ENCODE measurements at places on chromosomes 5 and 9.

DNA sequence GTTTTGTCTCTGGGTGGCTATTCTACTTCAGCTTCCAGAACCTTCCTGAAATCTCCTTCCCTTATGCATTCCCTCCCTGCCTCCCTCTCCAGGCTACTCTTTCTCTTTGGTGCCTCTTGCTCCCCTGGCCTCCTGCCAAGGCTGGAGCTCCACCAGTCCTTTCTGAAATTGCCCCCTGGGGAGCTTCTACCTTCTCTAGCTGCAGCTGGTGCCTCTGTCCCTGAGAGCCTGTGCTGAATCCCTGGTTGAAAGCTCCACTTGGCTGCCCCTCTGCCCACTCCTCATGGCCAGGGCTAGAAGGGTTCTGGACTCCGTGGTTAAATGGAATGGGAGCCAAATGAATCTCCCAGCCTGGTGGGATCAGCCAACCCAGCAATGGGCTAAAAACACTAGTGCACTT lies 80.1 kb downstream of the COL15A1 start:
- DNase-seq: no peak

- DNase-seq: no peak
These were observed 3.7 kb upstream of the WDR31 start for GRCh38 chr9:113343732-113344231.

DNA sequence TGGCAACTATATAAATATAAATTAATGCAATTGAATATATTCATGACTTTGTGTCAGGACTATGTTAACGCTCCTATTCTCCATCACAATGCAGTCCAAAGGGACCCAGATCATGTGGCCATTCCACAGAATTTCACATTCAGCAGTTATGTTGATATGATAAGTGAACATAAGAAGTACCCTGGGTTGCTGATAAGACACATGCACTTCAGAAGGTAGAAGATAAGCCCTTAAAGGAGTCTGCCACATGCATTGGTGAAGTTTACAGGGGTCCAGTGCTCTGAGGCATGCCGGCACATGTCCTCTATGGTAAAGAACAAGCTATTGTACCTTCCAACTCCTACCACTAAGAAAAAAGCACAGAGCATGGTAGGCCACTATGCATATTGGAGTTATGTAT lies 76.4 kb downstream of the PHAX start:
- DNase-seq: no peak

DNA sequence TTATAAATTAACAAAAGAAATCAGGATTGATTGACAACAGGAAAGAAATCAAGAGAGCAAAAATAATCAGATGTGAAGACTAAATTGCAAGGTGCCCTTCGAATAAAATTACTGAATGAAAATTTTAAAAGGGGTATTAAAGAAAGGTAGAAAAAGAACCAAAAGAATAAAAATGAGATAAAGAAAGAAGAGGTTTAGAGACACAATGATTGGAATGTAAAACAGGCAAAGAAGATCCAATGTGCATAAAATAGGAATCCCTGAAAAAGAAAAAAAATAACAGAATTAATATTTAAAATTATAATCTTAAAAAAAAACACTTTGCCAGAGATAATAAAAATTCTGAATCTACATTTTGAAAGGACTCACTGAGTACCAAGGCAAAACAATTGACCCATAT lies 73.0 kb downstream of the AP3B1 start:
- no peak for DNase-seq

DNA sequence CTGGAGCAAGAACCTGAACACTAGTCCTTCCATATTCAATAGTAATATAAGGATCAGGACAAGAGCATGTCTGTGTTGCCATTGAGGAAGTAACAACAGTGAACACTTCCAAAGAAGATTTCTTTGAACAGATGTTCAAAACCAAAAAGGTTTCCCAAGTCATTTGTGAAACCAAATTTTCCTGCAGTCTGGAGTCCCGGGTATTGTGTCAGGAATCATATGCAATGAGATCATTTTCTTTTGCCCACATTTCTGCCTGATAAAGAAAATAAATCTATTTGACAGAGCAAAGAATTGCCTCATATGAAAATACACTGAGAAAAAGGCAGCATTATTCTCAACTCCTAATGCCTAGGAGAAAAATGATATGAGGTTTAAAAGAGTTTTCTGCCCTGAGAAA lies 151.7 kb downstream of the SNX18 start:
- no peak for DNase-seq

DNA sequence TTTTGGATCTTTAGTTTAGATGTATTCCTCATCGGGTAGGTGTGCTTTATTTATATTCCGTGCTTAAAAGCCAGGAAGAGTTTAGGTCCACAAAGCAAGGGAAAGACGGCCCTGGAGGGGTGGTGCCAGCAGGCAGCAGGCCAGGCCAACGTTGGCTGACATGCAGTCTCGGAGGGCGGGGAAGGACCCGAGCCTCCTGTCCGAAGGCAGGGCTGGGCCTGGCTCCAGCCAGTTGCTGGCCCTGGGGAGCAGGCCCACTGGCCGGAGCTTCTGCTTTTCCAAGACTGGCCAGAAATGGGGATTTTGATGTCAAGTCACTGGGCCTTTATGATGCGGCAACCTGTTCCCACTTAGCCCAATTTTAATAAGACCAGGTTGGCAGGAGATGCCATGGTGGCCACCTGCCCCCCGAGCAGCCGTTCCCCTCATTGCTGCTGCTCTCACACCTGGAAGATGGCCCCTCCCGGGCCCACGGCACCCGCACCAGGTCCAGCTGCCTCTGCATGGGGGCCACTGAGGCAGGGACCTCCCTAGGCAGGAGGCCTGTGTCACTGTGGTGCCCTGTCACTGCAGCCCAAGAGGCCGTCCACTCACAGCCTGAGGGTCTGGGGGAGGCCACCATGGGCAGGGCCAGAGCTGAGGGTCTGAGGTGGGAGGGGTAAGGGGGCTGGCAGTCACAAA lies 23.2 kb downstream of the LPCAT1 start:
- no peak for DNase-seq

DNA sequence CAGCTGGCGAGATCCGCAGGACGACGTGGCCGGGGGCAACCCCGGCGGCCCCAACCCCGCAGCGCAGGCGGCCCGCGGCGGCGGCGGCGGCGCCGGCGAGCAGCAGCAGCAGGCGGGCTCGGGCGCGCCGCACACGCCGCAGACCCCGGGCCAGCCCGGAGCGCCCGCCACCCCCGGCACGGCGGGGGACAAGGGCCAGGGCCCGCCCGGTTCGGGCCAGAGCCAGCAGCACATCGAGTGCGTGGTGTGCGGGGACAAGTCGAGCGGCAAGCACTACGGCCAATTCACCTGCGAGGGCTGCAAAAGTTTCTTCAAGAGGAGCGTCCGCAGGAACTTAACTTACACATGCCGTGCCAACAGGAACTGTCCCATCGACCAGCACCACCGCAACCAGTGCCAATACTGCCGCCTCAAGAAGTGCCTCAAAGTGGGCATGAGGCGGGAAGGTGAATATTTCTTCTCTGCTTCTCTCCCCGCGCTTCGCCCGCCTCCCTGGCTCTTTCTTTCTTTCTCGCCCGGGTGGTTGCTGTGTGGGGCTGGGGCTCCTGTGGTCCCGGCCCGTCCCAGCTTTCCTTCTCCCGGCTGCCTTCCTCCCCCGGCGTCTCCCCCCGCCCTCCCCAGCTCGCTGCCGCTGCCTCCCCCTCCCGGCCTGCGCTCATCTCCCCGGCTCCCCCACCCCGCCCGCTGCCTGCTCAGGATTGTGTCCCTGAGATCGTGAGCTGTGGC lies 2.2 kb downstream of the NR2F1 start:
- no peak for DNase-seq

GRCh38 chr5:178667101-178667500 lies 40.3 kb upstream of the CLK4 start:
- no peak for DNase-seq

GRCh38 chr9:109506097-109506712 lies 8.1 kb upstream of the PTPN3 start:
- no peak for DNase-seq

GRCh38 chr5:150999704-151000442 lies 20.5 kb upstream of the GPX3 start:
- DNase-seq: no peak

GRCh38 chr5:60330236-60330635 lies 369.7 kb downstream of the DEPDC1B start:
- DNase-seq: no peak

DNA sequence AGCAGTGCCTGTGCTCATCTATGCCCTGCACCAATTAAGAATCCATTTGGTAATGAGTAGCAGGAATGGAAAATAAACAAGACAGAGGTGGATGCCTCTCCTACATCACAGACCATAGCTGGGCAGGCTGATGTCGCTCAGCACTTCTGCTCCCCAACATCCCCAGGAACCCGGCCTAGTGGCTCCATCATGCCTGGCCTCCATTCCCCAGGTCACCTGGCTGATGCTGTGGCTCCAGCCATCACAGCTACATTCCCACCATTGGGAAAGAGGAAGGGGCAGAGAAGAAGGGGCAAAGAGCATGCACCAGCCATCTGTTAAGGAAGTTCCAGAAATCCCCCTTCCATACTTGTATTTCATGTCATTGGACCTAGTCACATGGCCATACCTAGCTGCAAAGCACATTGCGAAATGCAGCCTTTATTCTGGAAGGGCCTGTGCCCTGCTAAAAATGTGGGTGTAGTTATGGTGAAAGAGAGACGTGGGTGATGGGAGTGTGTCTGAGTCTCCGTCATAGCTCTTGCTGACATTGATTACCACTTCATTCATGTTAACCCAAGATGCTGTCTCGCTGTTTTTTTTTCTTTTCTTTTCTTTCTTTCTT lies 86.1 kb upstream of the ADAMTS2 start:
- DNase-seq: no peak

GRCh38 chr9:37085233-37085632 lies 35.1 kb upstream of the ZCCHC7 start:
- DNase-seq: no peak

- no peak for DNase-seq
These were observed 270.9 kb downstream of the HSPA4 start for GRCh38 chr5:133322743-133323142.

DNA sequence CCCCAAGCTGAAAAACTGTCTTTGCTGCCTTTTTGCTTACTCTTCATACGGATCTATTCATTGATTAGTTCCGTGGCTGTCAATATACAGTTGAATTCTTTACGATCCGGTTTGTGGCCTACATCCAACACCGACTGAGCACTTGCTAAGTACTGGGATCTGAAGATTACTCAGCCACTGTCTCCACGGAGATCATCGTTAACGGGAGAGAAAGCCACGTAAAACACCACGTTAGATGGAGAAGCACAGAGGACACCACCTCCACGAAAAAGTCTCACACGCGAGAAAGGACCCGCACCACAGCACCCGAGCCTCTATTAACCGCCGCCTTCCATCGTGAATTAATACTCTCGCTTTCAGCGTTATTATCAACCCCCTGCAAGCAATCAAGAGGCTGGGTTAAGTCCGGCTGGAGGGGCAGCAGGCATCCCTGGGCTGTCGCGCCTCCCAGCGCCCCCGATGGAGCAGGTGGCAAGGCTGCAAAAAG lies 650 bp downstream of the ELP1 start:
- no peak for DNase-seq

- DNase-seq: no peak
These were observed 302 bp downstream of the LCN9 start for GRCh38 chr9:135663451-135663770.

- DNase-seq: no peak
These were observed 32.7 kb downstream of the PRRT1B start for GRCh38 chr9:131578021-131578420.

DNA sequence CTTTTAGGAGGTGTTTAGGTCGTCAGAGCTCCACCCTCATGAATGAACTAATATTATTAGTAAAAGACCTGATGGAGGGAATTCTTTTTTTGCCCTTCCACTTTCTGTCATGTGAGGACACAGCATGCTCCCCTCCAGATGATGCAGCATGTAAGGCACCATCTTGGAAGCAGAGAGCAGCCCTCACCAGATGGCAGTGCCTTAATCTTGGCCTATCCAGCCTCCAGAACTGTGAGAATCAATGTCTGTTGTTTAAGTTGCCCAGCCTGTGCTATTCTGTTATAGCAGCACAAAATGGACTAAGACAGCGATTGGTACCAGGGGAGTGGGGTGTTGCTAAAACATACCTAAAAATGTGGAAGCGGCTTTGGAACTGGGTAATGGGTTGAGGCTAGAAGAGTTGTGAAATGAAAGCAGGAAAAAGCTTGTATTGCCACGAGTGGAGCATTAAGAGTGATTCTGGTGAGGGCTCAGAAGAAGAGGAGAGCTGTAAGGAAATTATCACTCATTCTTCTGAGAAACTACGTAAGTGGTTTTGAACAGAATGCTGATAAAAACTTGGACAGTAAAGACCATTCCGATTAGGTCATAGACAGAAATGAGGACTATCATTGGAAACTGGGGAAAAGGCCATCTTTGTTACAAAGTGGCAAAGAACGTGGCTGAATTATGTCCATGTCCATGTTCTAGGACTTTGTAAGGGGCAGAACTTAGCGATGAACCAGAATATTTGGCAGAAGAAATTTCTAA lies 28.6 kb downstream of the PTPDC1 start:
- DNase-seq: no peak

GRCh38 chr9:93826209-93826608 lies 128.9 kb downstream of the BARX1 start:
- no peak for DNase-seq

DNA sequence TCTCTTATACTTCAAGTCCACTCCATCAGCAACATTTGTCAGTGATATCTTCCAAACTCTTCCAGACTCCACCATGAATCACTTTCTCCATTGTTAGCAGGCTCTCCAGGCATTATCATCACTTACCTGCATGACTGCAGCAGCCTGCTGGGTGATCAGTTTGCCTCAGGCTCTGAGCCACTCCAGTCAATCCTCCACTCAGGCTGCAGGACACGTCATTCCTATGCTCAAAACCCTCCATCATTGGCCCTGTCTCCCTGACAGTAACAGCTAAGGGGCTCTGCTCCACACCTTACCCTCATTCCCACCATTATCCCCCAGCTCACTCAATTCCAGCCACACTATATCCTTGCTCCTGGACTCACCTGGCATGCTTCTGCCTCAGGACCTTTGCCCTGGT lies 10.7 kb downstream of the DIRAS2 start:
- DNase-seq: no peak

DNA sequence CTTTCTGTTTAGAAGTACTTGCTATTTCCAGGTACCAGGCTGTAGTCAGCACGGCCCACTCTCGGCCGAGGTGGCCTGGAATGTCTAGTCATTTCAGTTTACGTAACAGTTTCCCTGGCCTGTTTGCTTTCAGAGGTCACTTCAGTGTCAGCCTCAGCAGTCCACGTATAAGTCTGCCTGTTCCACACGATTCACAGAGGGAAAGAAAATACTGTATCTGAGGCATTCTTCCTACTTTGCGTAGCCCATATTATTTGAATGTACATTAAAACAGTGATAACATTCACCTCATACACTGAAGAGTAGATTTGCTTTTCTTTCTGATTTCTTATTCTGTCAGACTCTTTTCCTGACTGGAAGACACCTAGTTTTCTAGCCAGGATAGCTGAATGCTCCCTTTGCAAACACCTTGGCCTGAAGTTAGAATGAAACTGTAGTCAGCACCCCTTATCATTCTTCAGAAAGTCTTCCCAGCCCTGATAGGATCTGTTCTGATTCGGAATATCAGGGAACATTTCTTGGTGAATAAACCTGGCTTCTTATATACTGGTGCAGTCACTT lies 140.9 kb downstream of the AOPEP start:
- peak; percentile 64 for DNase-seq

- no peak for DNase-seq
These were observed 388.6 kb downstream of the ACTL7B start for GRCh38 chr9:108467161-108467560.

- no peak for DNase-seq
These were observed 123.0 kb upstream of the LHFPL2 start for GRCh38 chr5:78771260-78772205.
